ENCODE measurements at places on chromosomes 16 and 17. TPM values are rescaled to one million over a fixed set of nuclear protein-coding genes. Genes with fewer than 3 reads are reported as not detected.

DNA sequence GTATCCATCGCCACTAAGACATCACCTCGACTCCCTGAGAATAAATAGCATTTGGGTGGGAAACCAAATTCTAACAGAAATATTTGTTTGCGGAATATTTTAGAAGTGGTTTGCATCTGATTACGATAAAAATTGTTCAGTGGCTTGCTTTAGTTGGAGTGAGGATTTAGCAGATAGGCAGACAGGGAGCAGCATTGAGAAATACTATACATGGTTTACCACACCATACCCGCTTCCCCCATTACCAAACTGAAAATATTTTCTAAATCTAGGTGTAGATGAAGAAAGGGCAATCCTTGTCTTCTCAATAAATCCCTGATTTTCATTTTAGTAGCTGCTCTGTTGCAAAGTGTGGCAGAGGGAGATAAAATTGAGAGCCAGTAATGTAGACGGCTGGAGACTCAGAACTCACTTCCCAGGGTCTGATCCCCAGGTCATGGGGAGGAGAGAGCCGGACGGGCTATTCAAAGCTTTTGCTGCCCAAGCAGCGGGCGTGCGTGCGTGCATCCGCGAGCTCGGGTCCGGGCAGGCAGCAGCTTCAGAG is 808 bp upstream of the BAHCC1 start:
- DNase-seq = no peak

- DNase-seq = no peak
Observed at GRCh38 chr16:73006026-73006425, 41.9 kb downstream of the ZFHX3 start.

Gene KRT13
- not detected for total RNA-seq

DNA sequence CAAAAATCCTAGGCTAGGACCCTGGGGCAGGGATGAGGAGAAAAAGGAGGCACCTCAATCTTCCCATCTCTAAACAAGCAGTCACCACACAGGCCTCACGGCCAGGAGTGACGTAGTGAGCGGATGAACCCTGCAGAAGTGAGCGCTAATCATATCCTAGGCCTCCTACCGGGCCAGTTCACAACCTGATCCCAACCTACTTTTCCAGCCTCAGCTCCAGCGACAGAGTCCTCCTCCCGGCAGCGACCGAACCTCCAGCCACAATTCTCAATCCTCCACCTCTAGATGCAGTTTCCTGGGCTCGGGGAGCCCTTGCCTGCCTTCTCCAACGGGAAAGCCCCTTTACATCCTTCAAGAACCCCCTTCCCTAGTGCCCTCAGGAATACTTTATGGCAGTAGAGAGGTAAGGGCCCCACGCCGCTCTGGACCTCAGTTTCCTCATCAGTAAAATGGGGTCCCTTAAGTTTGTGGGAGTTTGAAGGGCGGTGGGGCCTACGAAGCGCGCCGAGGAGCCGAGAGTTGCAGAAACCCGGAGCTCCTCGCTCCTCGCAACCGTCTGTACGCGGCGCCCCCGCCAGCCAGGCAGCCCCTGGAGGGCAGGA is 1.4 kb downstream of the ZNF668 start:
- no peak for DNase-seq

GRCh38 chr17:1789936-1790335 is 28.1 kb downstream of the SERPINF1 start:
- no peak for DNase-seq

- no peak for DNase-seq
Observed at GRCh38 chr17:40818343-40818732, 4.1 kb downstream of the KRT10 start.

DNA sequence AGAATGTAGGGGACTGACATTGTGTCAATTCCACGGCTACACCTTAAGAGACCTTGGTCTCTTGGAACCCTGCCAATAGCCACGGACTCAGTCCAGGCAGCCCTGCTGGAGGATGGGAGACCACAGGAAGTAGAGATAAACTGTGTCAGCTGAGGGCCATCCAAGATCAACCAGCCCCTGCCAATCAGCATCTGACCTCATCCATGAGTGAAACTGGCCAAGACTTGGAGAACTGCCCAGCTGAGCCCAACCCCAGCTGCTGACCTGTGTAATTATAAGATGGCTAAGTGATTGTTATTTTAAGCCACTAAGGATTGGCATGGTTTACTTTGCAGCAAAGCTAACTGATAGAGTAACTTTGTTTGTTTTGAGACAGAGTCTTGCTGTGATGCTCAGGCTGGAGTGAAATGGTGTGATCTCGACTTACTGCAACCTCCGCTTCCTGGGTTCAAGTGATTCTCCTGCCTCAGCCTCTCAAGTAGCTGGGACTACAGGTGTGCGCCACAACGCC is 13.3 kb upstream of the YWHAE start:
- no peak for DNase-seq
